Occipital lobe (tissue), 3 donors: ENCODE measurements at places on chromosomes 2 and 18. TPM values are rescaled to one million over a fixed set of nuclear protein-coding genes. Genes with fewer than 3 reads are reported as not detected.

GRCh38 chr2:73286134-73286655 lies 1.9 kb upstream of the FBXO41 start:
- DNase-seq, result no peak

- no peak for DNase-seq
Measured at GRCh38 chr2:121072784-121073183, 212.2 kb downstream of the TFCP2L1 start.

- DNase-seq, result no peak
Measured at GRCh38 chr2:96867756-96868554, 1.9 kb downstream of the SEMA4C start.

- DNase-seq, result no peak
Measured at GRCh38 chr18:9804517-9805104, 81.2 kb upstream of the TXNDC2 start.

DNA sequence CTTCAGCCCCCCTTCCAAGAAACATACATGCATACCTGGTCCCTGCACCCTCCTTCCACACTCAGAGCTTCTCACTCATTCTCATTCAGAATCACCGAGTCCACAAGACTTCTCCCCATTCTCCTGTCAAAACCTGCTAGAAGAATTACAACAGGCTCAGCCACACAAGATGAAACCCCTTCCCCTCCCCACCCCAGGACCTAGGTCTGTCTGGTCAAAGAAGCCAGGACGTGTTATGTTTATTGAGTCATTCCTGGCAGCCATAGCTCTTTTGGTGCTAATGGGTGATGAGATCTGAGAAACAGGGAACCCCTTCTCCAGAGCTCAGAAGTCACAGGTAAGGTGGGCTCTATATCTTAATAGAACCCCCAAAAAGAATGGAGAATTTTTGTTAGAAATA lies 1.4 kb upstream of the ADD2 start:
- no peak for DNase-seq

DNA sequence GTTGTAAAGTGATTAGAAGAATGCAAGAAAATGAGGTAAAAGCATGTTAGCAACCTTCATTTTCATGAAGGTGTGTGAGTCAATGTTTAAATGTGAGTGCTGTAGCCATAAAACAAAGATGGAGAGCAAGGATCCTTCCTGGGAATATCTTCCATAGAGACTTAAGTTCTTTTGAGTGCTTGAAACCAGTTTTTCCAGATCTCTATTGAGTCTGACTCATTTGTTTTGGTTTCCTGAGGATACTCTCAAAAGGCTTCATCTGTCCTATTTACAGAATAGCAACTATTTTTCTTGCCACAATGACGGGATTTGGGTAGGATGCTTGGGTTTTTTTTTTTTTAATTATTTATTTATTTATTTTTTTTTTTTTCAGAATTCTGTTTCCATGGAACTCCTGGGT lies 45.9 kb upstream of the ASB1 start:
- DNase-seq, result no peak

GRCh38 chr2:233944269-233944668 lies 27.1 kb downstream of the TRPM8 start:
- no peak for DNase-seq

The POTEI gene
- total RNA-seq, result not detected

GRCh38 chr2:95069465-95069864 lies 44.0 kb downstream of the MAL start:
- no peak for DNase-seq

DNA sequence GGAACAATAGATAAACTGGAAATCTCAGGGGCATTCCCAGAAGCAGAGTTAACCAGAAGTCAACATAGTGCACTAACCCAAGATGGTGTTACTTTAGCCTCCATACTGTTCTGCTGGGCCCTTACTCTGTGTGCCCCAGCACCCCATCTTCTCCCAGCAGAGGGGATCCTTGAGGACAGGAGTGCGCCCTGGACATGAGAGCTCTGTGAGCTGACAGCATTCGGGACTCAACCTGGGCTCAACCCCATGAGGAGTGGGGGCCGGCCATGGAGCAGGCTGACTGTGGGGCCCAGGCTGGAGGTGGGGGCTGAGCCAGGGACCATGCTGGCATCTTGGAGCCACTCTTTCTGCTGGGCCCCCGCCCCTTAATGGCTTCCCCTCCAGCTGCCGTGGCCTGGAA lies 156.3 kb upstream of the HS6ST1 start:
- DNase-seq, result no peak

GRCh38 chr2:43745457-43745856 lies 28.4 kb upstream of the DYNC2LI1 start:
- DNase-seq, result no peak

The RUFY4 gene
- 0.78 TPM for total RNA-seq

- no peak for DNase-seq
Measured at GRCh38 chr18:35507192-35507591, 9.4 kb upstream of the INO80C start.

The BMP10 gene
- not detected for total RNA-seq

GRCh38 chr2:14194233-14194632 lies 438.3 kb upstream of the LRATD1 start:
- DNase-seq, result no peak

GRCh38 chr18:79733986-79734770 lies 54.6 kb downstream of the CTDP1 start:
- no peak for DNase-seq

GRCh38 chr2:226187616-226188015 lies 612.0 kb downstream of the IRS1 start:
- no peak for DNase-seq

DNA sequence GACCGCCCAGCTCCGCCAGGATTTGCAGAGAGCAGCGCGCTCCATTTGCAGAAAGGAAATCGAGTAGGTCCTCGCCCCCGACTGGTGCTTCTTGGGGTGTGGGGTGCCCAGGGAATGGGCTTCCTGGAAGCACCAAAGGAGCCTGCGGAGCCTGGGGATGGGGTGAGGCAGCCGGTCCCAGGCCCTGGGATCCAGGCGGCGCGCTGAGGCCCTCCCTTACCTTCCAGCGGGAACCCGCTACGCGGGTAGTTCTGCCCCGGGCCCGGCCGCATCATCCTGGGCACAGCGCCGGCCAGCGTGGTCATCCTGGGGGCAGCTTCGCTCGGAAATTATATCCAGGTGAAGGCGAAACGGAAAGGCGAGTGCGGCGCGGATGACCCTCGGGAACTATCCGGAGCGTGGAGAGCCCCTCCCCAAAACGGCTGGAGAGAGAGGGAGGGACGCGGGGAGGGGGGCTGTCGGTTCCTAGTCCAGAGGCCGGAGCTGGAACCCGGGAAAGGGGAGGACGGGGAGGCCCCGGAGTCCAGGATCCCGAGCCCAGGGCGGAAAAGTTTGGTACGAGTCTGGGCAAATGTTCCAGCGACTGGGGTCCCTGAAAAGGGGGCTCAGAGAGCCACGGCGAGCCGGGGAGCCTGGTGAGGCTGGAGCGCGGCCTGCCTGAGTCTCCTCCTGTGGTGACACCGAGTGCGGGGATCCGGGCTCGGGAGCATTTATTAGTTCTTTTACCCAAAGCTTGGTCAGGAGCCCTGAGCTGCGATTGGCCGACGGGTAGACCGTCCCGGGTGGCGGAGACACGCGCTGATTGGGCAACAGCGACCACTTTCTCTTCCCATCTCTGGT lies at the start of gene PAX3:
PAX3 (minus strand) TSS at position 688 of the 840 bp plus-strand sequence; CDS start at position 305, 383 bp downstream.
- DNase-seq, result no peak
